Prostate gland (tissue), 2 donors: ENCODE measurements at places on chromosomes 12 and 14.
A peak's percentile ranks its signal among the peaks of the same experiment; 100 is the strongest.

DNA sequence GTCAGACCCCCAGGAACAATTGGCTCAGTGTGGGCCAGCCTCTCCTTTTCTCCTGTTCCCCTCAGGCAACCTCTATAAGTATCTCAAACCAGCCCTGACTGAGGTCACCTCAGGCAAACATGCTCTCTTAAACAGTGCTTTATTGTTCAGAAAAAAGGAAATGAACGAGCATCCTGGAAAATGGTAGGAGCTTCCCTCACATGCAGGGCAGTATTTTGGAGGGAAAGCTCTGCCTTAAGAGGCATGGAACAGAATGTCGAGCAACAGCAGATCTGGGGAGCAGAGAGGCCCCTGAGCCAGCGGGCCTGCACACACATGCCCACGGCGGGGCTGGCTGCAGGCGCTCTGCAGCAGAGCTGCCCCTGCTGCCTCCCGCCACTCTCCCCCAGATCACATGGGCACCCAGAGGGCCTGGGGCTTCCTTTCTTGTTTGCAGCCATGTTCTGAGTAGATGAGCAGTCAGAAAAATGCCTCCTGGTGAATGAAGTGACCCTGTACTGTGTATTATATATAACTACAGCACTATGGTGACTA is 42.0 kb downstream of the MOK start:
- no peak for DNase-seq

DNA sequence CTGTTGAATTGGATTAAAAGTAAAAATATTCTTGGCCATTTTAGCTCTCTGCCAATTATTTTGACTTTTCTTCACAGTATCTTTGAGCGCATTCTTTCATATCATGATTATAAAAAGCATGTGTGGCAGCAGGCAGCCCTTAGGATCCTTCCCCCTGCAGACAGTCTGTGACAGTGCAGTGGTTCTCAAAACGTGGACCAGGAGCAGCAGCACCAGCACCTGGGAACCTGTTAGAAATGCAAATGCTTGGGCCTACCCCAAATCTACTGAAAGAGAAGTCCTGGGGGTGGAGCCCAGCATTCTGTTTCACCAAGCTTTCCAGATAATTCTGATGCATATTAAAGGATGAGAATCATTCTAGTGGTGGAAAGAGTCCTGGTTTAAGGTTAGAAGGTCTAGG is 155.6 kb downstream of the MON2 start:
- DNase-seq, result no peak

GRCh38 chr14:63656194-63656593 is 14.5 kb upstream of the WDR89 start:
- DNase-seq, result no peak

GRCh38 chr12:76777765-76778216 is 13.9 kb downstream of the ZDHHC17 start:
- DNase-seq, result no peak

- DNase-seq, result peak; percentile 87
Observed at GRCh38 chr14:98906123-98906995, 365.6 kb downstream of the BCL11B start.

DNA sequence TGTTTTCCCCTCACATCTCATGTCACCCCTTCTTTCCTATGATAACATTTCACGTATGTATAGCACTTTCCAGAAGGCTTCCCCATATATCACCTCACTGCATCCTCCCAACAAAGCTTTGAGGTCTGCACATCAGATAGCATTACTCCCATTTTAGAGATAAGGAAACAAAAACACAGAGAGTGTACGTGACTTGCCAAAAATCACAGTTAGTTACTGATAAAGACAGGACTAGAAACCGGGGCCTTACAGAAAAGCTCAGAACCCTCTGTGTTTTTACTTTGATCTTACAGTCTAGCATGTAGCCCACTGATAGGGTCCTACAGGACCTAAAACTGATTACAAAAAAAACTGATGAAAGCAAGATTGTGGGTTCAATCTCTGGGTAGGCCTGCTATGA is 202.9 kb upstream of the CDKN3 start:
- DNase-seq, result no peak

- DNase-seq, result no peak
Observed at GRCh38 chr12:117403586-117404139, 42.2 kb upstream of the NOS1 start.

DNA sequence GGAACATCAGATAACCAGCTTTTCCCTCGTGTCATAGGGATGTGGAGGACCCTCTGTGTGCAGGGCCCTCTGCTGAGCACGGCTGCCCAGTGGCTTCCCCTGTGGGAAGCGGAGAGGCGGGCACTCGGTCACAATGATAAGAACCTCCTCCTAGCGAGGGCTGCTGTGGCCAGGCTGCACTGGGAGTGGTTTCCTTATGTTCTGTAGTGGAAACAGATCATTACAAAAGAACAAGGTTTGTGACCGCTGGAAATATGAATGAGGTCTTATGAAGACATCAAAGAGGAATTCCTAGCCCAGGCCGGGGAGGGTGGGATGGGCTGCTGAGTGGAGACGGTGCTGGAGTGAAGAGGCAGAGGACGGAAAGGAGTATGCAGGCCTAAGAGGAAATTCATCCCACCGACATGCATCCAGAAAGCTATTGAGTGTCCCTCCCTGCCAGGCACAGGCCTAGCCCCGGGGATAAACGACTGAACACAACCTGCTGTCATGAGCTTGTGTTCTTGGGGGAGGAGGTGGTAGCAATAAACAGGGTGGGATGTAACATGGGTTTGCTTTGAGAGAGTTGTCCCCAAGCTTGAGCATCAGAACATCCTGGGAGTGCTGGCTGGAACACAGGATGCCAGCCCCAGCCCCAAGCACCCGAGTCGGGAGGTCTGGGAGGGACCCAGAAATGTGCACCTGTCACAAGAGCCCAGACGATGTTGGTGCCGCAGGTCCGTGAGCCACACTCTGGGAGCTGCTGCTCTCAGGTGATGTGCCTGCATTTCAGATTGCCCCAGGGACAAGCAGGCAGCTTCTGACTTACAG is 37.5 kb downstream of the FZD10 start:
- DNase-seq, result no peak

DNA sequence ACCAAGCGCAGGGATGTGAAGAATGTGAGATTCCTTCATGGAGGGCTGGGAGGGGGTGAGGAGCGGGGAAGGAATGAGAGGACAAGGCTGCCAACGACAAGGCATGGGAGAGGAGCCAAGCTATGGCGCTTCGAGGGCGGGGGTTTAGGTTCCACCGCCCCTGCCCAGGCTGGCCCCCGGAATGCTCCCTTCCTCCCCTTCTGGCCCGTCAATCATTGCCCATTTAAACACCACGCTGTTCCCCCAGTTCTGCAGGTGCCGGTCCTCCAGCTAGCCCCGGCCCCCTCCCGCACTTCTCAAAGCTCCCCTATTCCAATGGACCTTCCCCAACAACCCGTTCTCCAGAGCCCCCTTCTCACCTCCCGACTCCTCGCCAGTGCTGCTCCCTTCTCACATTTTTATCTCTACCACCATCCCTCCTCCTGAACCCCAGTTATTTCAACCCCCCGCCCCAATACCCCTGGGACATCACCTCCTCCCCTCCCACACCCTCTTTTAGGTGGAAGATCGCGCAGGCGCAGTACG is 428 bp downstream of the RNF41 start:
- DNase-seq, result peak; percentile 53

GRCh38 chr12:29167988-29168387 is 18.9 kb downstream of the FAR2 start:
- no peak for DNase-seq

- DNase-seq, result no peak
Observed at GRCh38 chr14:81638656-81639280, 105.1 kb upstream of the SEL1L start.

- no peak for DNase-seq
Observed at GRCh38 chr12:6171409-6172015, 28.7 kb upstream of the CD9 start.

GRCh38 chr14:54712465-54713200 is 145.7 kb downstream of the SAMD4A start:
- DNase-seq, result no peak

GRCh38 chr14:21030531-21030930 is 514 bp downstream of the TPPP2 start:
- DNase-seq, result no peak

- DNase-seq, result peak; percentile 55
Observed at GRCh38 chr12:82931349-82932116, 244.8 kb downstream of the TMTC2 start.

DNA sequence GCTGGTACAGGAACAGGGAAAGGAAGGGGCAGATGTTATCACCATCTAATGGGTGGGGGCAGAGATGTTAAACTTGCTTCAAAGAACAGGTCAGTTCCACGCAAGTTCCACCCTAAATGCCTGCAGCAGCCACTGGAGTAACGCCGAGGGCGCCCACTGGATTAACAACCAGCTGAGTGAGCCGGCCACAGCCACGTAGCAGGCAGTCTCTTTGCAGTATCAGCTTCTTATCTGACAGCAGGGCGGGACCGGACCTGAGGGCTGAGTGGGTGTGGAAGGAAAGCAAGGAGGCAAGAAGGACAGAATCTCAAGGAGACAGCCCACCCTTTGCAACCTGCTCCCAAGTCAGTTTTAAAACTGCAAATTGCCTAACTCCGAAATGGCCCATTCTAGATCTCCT is 38.4 kb upstream of the FOXN3 start:
- DNase-seq, result no peak

- DNase-seq, result no peak
Observed at GRCh38 chr12:15861404-15861803, 20.8 kb upstream of the STRAP start.

DNA sequence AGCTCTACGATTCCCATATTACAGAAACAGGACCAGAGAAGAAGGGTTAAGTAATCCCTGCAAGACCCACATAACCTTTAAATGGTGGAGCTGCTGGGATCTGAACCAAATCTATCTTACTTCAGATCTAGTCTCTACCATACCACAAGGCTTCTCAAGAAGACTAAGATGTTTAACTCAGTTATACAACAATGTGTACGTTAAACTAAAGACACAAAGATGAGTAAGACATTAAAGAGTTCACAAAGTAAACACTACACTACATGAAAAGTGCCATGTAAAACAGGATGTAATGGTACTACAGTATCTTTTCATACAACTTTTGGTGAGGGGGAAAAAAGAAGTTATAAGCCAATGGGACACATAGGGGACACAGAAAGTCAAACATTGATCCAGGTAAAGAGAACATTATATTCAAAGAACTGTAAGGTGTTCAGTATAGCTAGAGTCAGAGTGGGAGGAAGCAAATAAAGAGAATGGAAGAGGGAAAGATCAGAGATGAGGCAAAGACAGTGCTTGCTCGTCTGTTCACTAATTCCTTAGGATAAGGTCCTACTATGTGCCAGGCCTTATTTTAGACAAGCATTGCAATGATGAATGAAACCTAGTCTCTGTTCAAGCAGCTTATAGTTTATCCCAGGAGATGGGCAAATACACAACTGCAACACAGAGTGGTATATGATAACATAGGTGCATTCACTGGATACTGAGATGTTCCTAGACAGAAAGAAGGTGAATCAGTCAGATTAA is 7.7 kb downstream of the TMED10 start:
- DNase-seq, result no peak

- no peak for DNase-seq
Observed at GRCh38 chr14:92663049-92663448, 85.4 kb downstream of the LGMN start.

DNA sequence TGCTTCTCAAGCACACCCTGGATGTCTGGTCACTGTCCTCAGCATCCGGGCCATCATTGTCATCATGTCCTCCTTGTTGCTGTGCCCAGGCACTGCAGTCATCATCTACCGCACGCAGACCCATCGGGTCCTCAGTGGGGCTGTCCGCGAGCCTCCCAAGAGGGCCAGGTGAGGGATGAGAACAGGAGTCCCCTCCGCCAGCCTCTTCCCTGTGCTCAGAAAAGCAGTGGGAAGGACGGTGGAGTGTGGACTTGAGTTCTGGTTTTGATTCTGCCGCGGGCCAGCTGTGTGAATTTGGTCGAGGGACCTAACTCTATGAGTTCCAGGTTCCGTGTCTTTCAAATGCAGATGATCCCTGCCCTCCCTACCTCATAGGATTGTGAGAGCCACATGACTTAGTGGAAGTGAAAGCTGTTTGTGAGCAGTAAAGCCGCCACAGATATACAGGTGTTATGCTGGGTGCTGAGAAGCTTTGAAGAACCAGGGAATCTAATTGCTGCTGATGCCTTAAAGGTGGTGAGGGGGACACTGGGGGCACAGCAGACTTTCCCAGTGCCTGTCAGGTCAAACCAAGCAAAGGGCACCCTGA is 122.9 kb upstream of the RAP1B start:
- no peak for DNase-seq

DNA sequence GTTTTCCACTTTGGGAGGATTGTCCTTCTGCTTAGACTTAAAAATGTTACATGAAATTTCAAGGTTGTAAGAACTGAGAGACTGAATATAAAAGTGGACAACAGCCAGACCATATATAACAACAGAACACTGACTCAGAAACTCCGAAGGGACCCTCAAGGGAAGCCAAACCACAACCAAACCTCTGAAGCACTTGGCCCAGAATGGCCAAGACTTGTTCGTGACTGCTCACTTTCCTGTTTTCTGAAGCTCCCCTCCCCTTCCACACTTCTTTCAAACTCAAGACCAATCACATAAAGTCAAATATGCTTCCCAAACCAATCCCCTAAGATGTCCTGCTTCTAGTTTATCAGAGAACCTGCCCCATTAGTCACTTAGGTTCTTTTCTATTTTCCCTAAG is 13.7 kb downstream of the OR6J1 start:
- no peak for DNase-seq

GRCh38 chr14:55760789-55761566 is 181.0 kb downstream of the KTN1 start:
- DNase-seq, result no peak

GRCh38 chr12:14545144-14546124 is 22.2 kb downstream of the PLBD1 start:
- DNase-seq, result no peak

DNA sequence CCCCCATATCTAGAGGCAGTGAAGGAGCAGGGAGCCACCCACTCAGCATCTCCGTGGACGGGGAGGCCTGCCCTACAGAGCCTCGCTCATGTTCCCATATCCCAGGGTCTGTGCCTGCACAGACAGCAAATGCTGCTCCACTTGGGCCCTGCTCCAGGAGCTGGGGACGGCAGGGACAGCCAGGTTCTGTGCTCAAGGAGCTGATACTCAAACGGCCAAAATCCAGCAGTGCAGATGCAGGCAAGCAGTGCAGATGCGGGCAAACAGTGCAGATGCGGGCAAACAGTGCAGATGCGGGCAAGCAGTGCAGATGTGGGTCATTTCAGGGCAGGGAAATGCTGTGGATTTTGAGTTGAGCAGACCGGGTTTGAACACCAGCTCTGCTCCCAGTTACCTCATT is 6.2 kb upstream of the SERPINA12 start:
- DNase-seq, result no peak

DNA sequence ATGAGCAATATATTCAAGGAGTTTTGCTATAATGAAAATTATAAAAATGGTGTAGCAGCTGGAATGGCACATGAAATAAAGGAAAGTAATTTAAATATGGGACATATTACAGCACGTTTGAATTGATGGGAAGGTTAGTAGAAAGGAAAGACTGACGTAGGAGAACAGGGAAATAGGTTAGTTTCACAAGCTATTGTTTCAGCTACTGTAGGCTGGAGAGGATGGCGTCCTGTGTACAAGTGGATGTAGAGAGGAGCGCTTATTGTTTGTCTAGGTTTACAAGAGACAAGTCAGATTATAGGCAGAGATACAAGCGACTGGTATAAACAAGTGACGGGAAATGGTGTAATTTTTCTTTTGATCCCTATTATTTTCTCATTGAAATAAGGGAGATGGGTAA is 431.2 kb upstream of the PDE3A start:
- no peak for DNase-seq

GRCh38 chr14:101906645-101907044 is 57.7 kb upstream of the DYNC1H1 start:
- DNase-seq, result no peak

GRCh38 chr14:95614349-95614748 is 71.9 kb upstream of the TCL1B start:
- no peak for DNase-seq
